ENCODE measurements at places on chromosomes 2 and 18.

GRCh38 chr2:191860760-191861466 lies 14.0 kb upstream of the CAVIN2 start:
- DNase-seq, result no peak

DNA sequence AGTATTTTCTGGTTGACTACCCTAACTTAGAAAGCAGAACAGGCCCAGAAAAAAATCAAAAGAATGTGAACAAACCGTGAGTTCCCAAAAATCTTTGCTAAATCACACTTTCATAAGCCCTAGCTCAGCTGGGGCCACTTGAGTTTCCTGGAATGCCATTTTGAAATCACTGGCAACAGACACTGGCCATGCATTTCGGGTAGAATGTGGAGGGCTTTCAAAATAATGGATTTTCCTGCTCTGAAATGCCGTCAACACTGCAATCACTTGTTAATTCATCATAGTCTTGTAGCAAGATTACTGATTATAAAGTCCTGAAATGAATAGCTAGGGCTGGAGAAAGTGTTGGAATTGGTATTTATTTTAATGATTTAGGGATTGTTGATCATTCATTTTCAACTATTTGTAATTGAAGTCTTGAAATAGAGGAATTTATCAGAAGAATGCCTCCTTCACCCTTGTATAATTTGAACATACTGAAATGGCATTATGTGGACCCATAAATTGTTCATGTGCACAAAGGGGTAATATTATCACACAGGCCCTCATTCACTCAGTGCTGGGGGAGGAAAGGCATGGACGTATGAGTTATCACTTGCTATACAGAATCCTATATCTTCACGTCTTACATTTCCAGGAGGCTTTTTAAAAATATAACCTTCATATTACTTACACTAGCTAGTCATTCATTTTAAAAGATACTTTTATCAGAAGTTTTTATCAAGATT lies 134.8 kb downstream of the DTNA start:
- DNase-seq, result no peak

- DNase-seq, result no peak
These were observed 21.1 kb downstream of the NFE2L2 start for GRCh38 chr2:177243476-177243875.

GRCh38 chr2:239912171-239912937 lies 112.8 kb downstream of the NDUFA10 start:
- DNase-seq, result no peak

GRCh38 chr2:217515615-217516309 lies 487.0 kb downstream of the TNS1 start:
- DNase-seq, result no peak

DNA sequence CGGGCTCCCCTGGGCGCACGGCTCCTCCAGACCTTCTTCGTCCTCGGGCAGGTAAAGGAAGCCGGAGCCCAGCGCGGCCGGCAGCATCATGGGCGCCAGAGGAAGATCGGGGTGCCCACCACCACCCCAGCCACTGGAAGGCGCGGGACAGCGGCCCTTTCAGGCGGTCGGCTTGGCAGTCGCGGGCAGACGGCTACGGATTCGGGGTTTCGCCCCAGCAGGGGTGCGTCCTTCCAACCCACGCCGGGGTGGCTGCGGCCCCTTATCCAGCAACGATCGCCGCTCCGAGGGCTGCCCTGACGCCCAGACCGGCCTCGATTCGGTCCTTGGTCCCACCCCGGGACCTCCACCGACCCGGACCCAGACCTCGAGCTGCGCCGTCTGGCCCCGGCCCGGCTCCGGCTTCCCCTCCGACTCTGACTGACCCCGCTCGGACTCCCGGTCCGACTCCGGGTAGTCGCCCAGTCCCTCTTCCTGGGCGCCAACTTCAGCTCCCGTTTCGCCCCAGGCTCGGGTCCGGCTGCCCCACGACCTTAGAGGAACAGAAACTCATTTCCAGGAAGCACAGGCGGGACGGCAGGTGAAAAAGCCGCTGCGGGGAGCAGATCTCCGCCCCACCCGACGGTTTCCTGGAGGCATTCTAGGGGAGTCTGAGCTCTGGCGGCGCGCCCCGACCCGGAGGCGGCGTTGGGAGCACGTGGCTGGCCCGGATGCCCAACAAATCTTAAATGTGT lies 30.2 kb upstream of the SSB start:
- DNase-seq, result no peak

DNA sequence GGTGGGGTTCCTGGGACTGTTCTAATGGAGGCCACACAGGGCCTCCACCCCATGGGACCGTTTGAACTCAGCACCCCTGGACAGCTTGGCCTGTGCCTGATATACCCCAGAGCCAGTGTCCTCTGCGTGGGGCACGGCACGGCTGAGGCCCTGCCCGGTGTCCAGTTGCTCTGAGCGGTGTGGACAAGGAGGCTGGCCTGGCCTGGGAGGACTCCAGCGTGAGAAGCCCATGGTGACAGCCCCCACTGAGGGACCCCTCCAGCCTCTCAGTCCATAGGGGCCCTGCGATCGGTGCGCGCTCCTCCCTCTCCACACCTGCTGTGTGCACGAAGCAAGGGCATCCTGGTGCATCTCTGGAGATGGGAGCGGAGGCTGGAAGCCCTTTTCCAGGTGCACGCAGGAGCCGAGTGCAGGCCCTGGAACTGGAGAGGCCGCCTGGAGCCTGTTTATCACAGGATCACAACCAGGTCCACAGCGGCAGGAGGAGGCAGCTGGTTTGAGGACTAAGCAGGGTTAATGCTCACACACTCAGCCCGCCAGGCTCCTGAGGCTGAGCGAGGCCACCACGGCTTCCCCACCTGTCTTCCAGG lies 120.2 kb downstream of the PTGR3 start:
- DNase-seq, result no peak

- no peak for DNase-seq
These were observed 229.7 kb upstream of the SPRED2 start for GRCh38 chr2:65661980-65662653.

- DNase-seq, result no peak
These were observed 3.3 kb downstream of the NCK2 start for GRCh38 chr2:105747991-105748390.

DNA sequence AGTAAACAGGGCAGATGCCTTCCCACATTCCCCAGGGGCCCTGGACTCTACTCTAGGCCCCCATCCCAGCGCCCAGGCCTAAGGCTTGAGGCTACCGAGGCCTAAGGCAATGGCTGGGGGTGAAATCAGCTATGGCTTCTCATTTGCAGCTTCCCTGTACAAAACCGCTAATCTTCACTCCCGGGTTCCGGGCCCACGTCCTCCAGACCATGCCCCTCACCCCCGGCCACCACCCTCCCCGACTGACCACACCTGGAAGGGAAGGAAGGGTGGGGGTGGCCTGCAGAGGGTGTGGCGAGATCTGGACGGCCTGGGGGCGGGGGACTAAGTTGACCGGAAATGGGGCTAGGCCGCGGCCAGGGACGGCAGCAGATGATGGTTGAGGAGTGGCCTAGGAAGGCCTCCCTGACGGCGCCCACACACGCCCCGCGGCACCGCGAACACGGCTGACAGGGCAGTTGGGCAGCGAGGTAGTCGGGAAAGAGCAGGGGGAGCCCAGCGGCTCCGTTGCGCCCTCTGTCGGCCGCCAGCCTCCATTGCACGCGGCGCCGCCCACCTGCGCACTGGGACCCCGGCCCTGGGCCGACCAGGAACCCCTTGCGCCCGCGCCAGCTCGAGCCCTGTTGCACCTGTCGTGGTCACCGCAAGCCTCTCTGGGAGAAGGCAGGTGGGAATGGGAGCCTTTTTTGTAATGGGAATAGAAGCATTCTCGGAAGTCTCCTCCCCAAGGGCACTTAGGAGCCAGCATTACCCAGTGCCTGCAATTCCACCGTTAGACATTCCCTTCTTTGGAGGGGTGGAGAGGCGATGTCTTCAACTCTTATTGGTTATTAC lies 117.1 kb upstream of the STPG4 start:
- peak; percentile 15 for DNase-seq

DNA sequence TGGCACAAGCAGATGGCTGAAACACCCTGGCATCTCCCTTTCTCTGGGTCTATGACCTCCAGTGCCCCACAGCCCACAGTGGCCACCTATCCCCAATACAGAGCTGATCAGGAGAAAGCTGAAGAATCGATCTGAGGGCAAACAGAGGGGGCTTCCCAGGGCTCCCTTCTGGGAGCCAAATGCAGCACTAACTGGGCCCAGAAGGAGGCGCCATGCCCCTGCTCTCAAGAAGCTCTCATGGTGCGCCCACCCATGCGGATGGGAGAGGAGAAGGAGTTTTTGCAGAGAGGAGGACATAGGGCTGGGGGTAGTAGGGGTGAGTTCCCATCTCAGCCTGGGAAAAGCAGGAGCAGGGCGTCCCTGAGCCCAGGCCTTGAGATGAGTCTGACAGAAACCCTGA lies 787.3 kb upstream of the RAB6C start:
- no peak for DNase-seq

DNA sequence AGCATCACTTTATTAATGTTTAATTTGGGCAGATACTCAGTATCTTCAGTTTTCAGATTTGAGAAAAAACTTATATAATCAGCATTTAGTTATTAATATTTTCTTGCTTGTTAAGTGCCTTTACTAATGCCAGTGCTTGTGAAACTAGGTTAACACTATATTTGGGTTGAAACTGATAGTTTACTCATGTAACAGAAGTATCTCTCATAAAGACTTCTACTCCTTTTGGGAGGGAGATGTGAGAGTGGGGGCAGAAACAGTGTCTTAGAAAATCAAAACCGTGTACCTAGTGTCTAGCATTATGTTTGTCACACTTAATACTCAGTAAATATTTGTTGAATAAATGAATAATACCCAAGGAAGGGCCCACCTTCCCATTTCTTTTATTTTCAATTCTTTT lies 129.5 kb downstream of the MSTN start:
- DNase-seq, result no peak

DNA sequence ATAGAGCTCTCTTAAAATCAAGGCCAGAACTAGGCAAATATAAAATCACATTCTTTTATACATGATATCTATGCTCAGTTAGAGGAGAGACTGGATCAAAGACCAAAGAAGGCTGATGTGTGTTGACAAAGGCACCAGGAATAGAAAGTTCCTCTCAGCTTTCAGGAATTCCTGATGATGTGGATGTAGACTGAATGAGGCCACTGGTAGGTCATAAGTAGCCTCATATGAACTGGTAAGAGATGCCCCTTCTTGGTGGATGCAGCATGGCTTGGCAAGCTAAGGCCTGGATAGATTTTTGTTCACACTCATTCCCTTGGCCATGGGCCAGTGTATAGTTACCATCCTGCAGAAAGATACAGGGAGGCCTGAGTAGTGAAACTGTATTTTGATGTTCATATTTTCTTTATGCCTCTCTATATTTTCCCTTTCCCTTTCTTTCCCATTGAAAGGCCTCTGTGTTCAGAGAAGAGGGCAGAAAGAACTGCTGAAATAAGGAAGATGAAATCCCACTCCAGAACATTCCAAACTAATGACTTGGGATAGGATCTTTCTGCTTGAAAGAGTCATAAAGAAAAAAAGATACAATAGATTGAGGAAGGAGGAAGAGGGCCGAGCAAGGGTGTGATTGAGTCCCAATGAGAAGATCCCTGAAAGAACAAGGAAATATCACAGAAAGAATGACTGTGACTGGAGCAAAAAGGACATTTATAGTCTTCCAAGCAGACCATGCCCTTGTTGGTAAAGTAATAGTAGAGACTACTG lies 2182.7 kb upstream of the PIK3C3 start:
- DNase-seq, result no peak

DNA sequence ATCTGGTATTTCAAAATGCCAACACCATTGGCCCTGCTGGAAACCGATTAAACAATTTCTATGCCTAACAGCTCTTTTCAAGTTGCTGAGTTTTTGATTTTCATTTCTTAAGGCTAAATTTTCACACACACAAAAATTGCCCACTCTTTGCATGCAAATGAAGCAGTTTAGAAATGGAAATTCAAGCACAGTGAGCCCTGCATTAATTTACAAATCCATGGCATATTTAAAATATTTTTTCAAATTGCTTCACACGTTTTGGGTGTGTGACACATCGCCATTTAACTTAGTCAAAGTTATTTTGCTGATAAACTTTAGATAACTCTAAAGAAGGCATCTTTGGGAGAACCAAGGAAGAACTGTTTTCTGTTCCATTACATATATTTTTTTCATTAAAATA lies 184.8 kb downstream of the TXNL1 start:
- no peak for DNase-seq

DNA sequence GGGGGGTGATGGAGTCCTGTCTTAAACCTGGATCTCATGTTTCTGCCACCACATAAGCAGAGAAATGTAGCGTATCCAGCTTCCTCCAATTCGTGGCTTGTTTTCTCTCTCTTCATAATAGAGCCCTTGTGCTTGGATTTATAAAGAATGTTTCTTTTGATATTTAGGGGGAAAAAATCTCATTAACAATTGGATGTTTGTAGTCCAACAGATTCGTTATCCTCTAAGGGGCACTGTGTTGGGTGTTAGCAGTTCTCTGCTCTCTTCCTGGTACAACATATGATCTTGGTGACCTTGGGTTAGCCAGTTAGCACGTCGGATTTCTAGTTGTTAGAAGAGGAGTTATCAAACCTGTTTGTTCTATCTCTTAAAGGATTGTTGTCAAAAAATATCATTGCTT lies 127.8 kb downstream of the FMNL2 start:
- DNase-seq, result no peak

GRCh38 chr2:10454505-10454904 lies 6.4 kb upstream of the ODC1 start:
- no peak for DNase-seq

- DNase-seq, result no peak
These were observed 41.6 kb downstream of the ZBTB14 start for GRCh38 chr18:5253910-5254309.

- DNase-seq, result no peak
These were observed 250.5 kb upstream of the SKOR2 start for GRCh38 chr18:47501946-47502345.

- DNase-seq, result no peak
These were observed 3.2 kb downstream of the UBXN4 start for GRCh38 chr2:135744760-135745314.

DNA sequence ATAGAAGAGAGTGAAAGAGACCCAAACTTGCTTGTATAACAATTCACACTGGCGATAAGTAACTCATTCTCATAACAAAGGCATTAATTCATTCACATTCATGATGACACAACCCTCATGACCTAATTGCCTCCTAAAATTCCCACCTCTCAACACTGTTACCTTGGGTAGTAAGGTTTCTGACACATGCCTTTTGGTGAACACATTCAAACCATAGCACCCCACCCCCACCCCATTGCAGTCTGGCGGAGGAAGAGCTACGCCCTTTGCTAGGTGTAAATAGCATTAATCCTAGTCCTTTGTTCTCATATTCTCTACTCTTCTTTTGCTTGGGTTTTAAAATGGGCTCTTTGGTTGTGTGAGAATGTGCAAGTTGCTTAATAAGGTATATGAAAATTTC lies 361.5 kb downstream of the DSEL start:
- DNase-seq, result no peak

DNA sequence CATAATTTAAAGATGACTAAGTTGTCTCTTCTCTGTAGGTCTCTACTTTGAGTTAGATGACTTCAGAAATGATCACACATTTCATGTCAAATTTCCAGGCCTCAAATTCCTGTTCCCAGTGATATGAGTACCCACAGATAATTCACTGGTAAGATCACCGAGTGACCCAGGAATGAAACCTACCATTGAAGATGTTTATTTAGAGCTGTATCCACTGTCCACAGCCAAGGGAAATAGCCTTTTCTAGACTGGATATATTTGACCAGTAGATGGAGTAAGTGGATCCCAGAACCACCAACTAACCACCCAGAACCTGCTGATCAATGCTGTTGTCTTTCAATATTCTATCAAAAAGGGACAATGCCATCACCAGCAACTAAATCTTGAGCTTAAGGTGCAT lies 238.8 kb downstream of the SLC8A1 start:
- DNase-seq, result no peak

- DNase-seq, result no peak
These were observed 27.0 kb downstream of the MRPL33 start for GRCh38 chr2:27798486-27798885.

Measured in stimulated activated CD8-positive, alpha-beta memory T cell treated with anti-CD3 and anti-CD28 coated beads, Interleukin-7, amount 100 ng/mL, for 1 hour (primary cell).